ENCODE measurements at places on chromosomes 6 and 20.

DNA sequence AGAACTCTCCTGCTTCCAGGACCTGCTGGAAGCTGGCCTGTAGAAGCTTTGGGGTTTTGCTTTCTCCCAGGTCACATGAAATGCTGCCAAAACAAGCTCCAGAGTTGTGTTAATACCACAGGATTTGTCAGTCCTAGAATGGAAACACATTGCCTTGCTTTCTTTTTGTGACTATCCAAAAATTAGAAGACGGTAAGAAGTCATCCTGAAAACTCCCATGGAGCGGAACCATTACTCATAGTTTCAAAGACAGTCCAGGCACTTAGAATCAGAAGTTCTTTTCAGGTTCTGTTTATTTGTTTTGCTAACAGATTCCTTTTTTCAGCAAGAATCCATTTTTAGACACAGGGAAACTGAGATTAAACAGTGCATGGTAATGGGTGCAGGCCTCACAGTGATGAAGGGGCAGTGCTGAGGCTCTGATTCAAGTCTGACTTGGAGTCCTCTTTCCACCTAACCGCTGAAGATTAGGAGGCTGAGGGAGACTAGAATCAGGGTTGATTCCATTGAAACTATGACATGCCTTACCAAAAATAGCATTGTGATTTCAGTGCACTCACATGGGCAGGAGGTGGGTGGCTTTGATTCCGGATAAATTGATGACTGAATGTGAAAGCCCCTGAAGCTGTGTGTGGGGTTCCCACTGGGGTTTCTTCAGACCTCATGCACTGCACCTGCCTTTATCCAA is 72.2 kb upstream of the NAA20 start:
- DNase-seq: no peak

DNA sequence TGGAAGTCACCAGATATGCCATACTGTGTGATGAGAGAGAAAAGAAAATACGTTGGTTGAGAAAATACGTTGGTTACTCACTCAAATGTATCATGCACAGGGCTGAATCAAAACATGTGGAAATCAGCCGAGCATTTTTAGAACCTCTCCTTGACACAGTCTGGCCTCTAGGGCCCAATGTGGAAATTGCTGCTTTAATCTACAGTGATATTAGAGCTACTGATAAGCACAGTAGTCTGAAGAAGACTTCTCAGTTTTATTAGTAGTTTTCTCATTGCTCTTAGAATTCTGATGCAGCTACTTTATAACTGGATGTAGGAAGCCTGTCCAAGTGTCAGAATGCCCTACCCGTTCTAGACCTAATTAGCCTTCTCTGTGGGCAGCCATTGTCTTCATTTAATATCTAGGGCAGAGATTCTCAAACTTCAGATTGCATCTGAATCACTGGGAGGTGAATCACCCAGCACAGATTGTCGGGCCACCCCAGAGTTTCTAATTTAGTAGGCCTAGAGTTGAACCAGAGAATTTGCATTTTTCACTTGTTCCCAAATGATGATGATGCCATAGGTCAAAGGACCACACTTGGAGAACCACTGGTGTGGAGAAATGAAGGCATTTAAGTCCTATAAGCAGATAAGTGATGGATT is 229.1 kb downstream of the PLCB1 start:
- peak; percentile 39 for DNase-seq

GRCh38 chr6:30935018-30935417 is 3.0 kb upstream of the SFTA2 start:
- DNase-seq: peak; percentile 55

DNA sequence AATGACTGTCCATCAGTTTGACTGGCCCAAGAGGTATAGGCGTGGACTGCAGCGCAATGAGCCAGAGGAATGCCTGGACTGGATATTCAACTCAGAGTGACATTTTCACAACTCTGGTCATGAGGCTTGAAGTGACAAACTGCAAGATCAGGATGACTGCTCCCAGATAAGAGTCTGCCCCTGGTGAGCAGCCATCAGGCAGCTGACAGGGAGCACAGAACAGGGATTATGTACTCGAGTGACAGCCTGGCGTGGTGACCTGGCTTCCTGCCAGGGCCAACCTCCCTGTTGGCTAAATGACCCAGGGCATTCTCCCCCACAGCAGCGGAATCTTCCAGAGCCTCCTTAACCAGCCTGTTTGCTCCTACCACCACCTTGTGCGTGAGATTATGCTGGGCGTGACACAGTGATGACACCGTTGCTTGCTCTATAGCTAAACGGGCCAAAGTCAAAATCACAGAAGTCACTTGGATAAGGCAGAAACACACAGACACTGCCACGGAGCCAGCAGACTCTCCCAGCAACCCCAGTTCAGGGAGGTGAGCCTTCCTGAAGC is 209.1 kb upstream of the JARID2 start:
- peak; percentile 93 for DNase-seq

GRCh38 chr6:44508646-44509045 is 121.1 kb downstream of the CDC5L start:
- DNase-seq: no peak

DNA sequence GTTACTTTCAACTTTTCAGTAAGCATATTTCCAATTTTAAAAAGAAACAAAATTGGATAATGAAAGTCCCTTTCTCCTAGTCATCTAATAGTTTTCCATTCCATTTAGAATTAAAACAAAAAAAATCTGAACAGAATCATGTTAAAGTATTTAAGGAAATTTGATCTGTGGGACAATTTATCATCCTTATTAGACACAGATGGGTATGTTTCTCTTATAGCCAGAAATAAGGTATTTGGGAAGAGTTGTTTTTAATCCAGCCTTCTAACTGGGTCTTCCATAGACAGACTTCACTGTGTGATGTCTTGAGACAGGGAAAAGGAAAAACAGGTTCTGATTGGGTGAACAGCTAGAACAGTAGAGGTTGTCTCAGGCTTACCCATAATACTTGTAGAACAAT is 39.5 kb upstream of the STXBP5 start:
- no peak for DNase-seq

- no peak for DNase-seq
These were observed 143.2 kb upstream of the RUNX2 start for GRCh38 chr6:45184937-45185336.

DNA sequence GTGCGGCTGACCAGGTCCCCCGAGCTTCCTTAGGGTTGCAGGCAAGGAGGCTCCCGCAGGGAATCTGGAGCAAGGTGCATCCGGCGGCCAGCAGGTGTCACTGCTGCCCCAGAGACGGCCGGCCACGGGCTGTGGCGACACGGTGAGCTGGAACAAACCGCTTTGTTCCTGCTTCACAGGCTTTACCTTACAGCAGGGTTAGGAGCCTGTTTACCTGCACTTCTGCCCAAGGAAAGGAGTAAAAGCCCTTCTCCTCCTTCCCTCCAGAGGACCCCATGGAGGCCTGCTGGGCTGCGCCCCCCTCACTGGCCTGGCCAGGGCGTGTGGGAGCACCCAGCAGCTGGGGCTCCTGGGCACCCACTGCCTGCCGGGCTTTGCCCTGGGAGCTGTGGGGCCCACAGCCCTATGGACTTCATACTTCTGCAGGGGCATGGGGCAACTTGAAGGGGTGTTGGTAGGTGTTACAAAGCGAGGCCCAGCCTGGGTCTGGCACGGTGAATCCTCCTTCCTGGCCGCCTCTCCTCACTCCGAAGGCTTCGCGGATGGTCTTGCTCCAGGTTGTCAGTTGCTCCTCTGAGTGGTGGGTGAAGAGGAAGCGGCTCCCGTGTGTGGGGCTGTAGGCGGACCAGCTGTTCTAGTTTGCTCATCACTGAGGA is 88.4 kb downstream of the CDC5L start:
- peak; percentile 80 for DNase-seq

DNA sequence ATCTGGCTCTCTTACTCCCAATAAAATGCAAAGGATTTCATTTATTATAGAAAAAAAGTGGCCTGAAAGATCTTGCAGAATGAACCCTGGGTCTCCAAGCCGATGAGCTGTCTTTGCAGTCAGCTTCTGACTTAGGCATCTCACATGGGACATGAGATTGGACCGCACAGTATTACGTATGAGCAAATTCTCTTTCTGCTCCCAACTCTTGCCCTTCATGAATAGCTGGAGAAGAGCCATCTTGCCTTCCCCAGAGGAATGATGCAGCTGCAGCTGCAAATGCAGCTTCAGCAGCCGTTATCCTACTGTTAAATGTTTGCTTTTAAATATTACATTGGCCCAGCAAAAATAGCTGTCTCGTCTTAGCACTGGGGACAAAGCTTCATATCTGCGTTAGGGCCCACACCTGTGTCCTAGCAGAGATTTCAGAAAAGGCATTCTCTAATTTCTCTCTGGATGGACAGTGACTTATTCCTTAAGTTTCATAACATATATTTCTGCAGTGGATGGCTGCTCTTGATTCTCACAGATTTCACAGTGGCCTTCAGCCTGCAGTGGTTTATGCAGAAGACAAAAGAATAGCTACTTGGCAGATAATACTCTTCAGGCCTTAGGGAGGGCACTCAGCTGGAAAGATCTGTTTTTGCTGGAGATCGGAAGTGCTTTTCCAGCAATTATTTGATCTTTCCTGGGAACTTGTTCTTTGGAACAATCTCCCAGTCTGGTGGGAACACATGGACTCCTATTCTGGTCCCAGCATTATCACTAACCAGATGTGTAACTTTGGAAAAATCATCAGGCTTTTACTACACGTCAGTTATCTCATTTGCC is 129.2 kb downstream of the FYN start:
- no peak for DNase-seq

DNA sequence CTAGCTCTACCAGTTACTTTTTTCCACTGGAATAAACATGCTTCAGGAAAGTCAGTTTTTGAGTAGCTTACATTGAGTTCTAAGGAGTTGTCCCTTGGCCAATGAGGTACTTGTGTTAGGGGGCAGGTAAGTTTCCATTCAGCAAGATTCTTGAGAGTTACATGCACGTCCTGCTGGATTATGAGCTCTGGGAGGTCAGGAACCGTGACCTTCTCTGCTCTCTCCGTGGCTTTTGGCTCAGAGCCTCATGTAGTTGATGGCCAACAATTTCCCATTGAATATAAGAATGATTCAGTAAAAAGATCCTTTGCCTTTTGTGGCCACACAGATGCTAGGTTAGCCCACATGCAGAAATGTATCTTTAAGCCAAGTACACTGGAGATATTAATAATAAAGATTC is 181.8 kb upstream of the RALGAPA2 start:
- no peak for DNase-seq

DNA sequence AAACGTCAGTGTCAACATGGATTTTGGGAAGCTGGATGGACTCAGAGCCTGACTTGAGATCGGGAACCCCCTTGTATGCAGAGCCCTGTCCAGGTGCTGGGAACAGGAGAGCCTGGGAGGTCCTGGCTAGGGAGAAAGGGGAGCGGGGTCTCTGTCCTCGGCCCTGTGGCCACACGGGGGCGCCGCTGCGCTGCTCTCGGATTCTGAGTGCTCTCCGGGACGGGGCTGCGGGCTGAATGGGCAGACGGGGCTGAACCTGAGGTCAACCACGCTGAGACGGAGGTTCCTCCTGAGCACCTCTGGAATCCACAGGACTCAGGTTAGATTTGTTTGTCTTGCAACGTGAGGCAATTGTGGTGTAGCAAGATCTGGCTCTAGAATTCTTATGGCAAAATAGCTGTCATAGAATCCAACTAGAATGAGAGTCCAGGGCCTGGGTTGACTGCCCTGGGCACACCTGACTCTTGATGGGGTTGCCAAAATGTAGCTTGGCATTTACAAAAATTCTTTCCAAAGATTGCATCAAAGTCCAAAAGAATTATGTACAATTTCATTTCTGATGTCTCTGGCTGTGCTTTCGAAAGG is 20.6 kb upstream of the HLA-F start:
- peak; percentile 68 for DNase-seq

DNA sequence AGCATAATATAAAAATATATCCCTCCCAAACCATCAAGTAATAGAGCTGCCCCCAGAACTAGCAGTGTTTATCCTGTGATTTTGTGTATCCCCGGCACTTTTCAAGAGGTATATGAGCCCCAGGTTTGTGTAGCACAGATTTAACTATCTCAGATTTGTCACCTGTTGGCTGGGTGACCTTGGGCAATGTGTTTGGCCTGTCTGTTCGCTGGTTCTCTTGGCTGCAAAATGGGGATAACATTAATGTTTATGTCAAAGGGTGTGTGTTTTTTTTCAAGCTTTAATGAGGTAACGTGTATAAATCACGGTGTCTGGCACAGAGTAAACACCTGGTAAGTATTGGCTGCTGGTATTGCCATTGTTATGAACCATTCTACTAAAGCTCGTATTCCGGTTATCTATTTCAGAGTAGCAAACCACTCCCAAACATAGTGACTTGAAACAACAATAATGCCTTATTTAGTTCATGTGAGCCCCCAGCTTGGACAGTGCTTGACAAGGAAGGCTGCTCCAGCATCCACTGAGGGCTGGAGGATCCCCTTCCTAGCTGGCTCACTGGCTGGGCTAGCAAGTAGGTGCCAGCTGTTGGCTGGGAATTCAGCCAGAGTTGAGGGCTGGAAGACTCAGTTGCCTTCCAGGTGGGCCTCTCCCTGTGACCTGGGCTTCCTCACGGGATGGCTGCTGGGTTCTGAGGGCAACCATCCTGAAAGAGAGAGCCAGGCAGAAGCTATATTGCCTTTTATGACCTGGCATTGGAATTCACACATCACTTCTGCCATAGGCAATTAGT is 36.2 kb downstream of the PDRG1 start:
- no peak for DNase-seq

DNA sequence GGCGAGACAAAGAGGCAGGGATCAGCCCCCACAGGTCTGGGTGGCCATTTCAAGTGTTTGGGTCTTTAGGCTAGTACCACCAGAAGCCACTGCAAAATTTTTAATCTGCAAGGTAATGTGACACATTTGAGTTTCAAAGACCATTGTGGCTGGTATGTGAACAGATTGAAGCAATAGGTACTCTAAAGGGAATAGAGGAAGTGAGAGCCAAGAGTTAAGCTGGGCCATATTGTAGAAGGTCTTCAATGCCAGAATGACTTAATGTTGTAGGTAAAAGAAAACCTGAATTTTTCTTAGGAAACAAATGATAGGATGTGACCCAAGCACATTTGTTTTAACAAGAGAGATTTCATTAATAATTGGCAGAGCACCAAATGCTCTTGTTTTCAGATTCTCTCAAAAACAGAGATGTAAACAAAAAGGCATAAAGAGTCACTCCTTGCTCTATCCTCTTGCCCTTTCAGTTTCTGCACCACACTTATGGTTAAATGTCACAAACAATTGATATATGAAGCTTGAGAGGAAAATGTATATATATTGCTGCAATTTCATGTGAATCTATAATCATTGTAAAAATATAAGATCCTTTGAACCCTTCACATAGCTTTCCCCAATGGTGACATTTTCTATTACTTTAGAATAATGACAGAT is 307.1 kb upstream of the PLN start:
- no peak for DNase-seq

DNA sequence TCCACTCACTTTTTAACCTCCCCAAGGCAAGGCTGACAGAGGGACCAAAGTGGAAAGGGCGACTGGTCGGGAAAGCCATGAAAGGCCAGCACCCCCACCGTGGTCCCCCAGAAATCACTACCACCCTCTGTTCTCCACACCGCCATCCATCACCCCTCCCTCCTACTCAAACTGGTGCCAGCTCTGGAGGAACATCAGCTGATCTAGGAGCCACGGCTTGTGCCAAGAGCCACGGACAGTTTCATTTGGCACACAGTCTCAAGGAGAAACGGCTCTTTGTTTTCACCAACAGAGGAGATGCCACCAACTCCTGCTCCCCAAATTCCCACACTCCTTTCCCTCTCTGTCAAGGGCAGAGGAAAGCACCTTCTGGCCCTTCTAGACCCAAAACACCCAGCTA is 26.0 kb downstream of the TBC1D7 start:
- no peak for DNase-seq
